ENCODE measurements at places on chromosomes 5 and 9.

DNA sequence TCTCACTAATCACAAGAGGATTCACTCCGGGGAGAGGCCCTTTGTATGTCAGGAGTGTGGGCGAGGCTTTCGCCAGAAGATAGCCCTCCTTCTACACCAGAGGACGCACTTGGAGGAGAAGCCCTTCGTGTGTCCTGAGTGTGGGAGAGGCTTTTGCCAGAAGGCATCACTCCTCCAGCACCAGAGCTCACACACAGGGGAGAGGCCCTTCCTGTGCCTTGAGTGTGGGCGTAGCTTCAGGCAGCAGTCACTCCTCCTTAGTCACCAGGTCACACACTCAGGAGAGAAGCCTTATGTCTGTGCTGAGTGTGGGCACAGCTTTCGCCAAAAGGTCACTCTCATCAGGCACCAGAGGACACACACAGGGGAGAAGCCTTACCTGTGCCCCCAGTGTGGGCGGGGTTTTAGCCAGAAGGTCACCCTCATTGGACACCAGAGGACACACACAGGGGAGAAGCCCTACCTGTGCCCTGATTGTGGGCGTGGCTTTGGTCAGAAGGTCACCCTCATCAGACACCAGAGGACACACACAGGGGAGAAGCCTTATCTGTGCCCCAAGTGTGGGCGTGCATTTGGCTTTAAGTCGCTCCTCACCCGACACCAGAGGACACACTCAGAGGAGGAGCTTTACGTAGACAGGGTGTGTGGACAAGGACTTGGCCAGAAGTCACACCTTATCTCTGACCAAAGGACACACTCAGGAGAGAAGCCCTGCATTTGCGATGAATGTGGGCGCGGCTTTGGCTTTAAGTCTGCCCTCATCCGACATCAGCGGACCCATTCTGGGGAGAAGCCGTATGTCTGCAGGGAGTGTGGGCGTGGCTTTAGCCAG lies 27.8 kb downstream of the NUTM2F start:
- no peak for DNase-seq

DNA sequence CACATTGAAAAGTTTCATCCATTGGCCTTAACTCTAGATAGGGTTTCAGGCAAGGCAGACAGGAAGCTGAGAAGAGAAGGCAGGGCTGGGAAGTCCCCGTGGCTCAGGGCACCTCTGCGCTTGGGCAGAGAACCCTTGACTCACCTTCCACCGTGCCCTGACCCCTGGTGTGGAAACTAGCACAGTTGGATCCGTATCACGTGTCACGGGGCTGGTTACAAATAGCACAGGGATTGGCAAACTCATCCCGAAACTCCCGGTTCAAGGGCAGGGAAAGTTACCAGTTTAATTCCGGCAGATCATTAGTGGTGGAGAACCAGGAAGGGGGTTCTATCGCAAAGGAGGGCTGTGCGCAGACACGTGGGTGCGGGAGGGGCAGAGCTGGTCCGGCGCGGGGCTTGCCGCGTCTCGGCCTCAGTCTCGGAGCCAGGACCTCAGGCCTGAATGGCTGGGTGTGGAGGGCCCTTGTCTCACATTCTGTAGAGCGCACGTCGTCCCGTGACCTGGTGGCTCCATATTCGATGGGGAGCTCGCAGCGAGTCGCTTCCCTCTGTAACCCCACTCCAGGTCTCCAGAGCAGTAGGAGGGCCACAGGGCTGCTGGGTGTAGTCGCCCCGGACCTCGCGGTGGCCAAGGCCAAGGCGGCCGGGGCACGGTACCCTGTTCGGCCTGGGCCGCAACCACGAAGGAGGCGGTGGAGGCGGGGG lies 771 bp upstream of the TMEM171 start:
- no peak for DNase-seq

- DNase-seq: no peak
Observed at GRCh38 chr5:6710070-6710469, 3.2 kb upstream of the TENT4A start.

GRCh38 chr5:31217446-31217845 lies 24.0 kb downstream of the CDH6 start:
- DNase-seq: no peak

GRCh38 chr9:133973111-133973790 lies 18.9 kb downstream of the VAV2 start:
- no peak for DNase-seq

- DNase-seq: no peak
Observed at GRCh38 chr9:75462866-75463265, 374.6 kb downstream of the OSTF1 start.

DNA sequence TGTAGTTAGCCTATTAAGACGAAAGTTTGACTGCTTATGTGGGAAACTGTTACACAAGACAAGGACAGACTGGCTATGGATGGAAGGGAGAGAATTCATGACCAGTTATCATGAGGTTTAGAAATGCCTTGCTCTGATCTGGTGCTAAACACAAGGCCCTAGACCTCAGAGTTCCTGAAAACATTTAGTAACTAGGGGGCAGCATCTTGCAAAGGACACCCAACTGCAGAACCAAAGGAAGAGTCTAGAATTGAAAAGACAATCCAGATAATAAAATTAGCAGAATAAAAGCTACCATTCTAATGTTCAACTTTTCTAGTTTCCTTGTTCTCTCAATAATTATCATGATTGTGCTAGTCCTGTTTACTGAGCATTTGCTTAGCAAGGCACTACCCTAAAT lies 130.5 kb upstream of the GPR151 start:
- no peak for DNase-seq

DNA sequence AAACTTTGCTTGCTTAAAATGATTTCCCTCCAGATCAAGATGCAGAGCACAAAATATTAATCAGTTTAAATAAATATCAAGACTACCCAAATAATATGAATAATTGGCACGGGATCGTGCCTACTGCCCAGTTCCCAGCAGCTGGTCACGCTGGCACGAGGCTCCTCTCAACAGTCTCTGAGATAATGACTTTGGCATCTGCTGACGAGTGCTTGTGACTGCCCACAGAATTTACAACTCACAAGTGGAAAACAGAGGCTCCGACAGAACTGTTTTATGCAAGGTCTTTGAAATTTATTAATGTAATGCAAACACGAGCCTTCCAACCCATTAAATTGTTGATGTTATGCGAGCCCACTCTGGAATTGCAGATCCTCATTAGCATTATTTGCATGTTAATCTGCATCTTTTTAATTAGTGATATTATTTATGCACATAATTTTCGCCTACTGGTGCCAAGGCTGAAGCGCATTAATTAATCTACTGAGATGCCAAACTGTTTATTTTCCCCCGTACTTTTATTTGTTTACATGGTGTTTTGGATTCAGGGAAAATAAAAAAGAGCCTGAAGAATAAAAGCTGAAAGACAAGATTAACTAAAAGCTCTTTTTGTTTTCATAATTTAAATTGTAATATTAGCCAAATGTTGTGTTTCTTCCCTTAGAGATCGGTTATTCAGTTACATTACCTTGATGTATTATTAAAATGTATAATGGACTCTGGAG lies 369.3 kb upstream of the IRX1 start:
- no peak for DNase-seq

DNA sequence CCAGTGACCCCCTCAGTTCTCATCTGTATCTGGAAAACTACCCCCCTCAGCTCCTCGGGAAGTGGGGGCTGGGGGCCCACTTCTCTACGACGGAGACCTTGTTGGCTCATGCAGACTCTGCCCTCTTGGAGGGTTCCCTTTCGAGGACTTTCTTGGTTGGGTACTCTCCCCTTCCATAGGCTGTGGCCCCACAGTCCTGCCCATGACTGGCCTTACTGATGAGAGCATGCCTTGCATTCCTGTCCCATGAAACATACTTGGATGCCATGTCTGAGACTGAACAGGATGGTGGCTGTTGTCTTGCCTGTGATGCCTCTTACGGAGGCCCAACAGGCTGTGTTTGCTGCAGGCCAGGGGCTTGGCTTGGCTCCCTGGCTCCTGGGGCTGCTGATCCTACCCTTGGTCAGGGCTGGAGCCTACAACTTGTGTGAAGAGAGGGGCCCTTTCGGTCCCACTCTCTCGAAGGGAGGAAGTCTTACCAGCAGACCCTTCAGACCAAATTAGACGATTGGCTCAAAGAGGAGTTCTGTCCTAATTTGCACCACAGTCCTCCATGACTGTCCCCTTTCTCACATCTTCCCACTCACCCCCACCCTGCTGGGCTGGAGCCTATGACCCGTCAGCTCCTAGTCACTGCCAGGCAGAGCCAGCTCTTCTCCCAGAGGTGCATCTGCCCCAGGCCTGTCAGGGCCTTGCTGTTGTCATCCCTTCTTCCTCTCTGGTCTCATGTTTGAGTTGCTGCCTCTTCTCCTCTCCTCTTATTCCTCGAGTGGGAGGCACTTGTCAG lies 109.9 kb downstream of the CACNA1B start:
- DNase-seq: no peak

DNA sequence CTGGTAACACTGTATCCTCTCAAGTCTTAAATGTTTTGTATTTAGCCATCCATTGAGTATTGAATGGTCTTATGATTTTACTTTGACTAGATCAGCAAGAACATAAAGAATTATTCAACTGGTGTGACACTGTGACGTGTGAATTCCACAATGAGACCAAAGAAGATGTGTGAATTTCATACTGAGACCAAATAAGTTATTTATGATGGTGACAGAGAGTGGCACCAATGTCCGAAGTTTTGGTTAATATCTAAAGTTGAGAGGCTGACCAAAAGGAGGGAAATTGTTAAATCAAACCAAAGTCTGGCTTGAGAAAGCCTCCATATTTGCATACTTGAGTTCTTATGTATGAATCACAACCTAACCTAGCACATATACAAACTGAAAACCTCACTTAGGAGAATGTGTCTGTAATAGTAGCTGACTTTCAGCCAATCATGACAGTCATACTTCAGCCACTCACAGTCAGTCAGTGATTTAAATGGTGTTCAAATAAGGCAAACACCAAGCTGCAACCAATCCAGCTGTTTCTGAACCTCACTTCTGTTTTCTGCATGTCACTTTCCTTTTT lies 31.5 kb upstream of the FAM170A start:
- no peak for DNase-seq

GRCh38 chr9:33177639-33178038 lies 10.5 kb upstream of the B4GALT1 start:
- no peak for DNase-seq

GRCh38 chr9:134601764-134602163 lies 39.8 kb upstream of the COL5A1 start:
- DNase-seq: no peak

GRCh38 chr5:139082813-139083498 lies 115.2 kb downstream of the SIL1 start:
- no peak for DNase-seq

DNA sequence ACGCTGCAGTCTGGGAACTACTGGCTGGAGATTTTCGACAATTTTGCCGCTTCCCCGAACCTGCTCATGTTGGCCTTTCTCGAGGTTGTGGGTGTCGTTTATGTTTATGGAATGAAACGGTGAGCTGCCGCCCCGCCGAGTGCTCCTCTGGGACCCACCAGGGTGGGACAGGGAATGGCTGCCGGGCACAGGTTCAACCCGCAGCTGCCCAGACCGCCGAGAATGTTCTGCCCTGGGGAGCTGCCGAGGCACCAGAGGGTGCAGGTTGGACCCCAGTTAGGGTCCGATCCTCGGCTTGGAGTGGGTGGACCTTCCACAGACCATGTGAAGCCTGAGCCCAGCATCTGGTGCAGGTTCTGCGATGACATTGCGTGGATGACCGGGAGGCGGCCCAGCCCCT lies 19.1 kb downstream of the SLC6A18 start:
- DNase-seq: no peak

DNA sequence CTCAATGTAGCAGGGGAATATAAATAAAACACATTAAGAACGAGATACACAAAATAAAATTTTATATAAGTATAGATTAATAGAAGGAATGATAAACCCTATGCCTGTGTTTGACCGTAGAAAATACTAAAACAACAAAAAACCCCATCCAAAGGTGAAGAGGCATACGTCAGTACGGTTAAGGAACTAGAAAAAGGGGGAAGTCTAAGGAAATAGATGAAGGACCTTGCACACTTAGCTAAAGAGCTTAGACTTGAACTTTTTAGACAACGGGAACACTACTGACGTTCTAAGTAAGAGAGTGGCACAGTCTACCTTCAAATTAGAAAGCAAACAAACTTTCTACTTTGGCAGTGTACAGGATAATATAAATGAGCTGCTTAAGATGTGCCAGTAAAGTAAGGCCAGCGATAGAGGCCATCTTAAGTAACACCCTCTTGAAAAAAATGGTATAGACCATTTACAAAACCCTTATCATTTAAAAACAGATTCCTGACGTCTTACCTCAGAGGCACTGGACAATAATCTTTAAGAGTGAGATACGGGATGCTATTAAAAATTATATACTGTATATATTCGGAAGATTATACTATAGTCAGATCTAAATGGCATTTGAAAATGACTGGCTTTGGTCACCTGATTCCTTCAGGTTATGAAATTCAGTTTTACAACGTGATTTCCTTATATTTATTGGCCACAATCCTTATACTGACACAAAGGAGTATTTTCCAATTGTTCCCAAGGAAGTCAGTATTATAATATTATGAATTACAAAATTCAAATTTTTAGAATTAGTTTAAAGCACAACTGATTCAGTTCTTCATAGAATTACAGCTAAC lies 8.5 kb downstream of the PANK3 start:
- no peak for DNase-seq

- no peak for DNase-seq
Observed at GRCh38 chr9:18238752-18239447, 235.1 kb upstream of the ADAMTSL1 start.

GRCh38 chr5:169071-169727 lies 22.1 kb upstream of the LRRC14B start:
- DNase-seq: no peak

GRCh38 chr5:157046041-157046440 lies 12.9 kb downstream of the HAVCR1 start:
- no peak for DNase-seq

DNA sequence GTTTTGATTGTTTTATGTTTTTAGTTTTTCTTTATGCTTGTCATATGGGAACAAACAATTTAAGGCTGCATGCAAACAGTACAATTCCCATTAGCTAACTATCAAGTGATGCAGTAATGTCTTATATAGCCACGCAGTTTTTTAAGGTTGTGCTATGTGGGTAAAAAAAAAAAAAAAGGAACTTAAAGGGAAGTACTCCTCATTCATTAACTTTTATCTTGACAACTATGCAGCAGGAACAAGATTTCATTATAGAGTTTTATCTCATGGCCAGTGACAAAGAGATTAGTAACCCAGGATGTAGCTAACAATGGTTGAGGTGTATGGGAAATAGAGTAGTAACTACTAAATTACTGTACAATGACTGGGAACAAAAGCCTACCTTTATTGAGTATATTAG lies 1008.2 kb upstream of the CDH9 start:
- no peak for DNase-seq

- no peak for DNase-seq
Observed at GRCh38 chr5:125657936-125658335, 765.3 kb upstream of the GRAMD2B start.

GRCh38 chr9:13721481-13722235 lies 442.2 kb upstream of the MPDZ start:
- no peak for DNase-seq

GRCh38 chr9:107154291-107154690 lies 128.8 kb upstream of the RAD23B start:
- no peak for DNase-seq
